ENCODE measurements at places on chromosomes 1 and 21.

DNA sequence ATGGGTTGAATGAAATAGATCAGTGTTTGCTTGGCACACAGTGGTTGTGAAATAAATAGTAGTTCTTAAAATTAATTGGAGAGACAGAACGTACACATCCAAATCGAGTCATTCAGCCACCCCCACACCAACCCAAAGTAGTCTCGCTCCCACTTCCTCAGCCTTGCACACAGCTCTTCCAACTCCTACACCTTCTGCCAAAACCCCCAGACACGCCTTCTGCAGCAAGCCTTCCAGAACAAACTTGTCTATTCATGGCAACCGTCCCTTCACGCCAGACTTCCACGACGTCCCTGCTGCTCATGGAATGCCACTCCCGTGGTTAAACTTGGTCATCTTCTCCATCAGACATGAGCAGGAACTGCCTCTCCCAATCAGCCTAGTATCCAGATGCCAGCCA lies 37.5 kb upstream of the RD3 start:
- no peak overlapping the region for H3K27ac ChIP-seq
- no peak for DNase-seq
- no peaks in the 10 kb centered on the region for H3K36me3 ChIP-seq
- peaks cover 6% of the 10 kb centered on the region for H3K4me1 ChIP-seq

DNA sequence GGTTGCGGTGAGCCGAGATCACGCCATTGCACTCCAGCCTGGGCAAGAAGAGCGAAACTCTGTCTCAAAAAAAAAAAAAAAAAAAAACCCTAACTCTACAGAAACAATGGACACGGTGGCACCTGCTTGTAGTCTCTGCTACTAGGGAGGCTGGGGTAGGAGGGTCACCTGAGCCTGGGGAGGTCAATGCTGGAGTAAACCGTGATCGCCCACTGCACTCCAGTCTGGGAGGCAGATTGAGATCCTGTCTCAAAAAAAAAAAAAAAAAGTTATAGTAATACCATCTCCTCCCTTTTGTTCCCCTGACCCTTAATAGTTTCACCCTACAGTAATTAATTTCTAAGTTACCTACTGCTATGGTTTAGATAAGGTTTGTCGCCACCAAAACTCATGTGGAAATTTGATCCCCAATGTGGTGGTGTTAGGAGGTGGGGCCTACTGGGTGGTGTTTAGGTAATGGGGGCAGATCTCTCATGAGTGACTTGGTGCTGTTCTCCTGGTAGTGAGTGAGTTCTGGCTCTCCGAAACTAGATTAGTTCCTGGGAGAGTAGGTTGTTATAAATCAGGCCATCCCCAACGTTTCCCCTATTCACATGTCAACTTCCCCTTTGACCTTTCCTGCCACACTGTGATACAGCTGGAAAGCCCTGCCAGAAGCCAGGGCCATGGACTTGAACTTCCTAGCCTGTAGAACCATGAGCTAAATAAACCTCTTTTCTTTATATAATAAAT lies 9.8 kb downstream of the FBXO42 start:
- DNase-seq: peak; percentile 22
- peak overlapping the region; percentile 60 for H3K27ac ChIP-seq
- peaks cover 22% of the 10 kb centered on the region for H3K36me3 ChIP-seq
- H3K4me3 ChIP-seq: no peak overlapping the region
- H3K4me1 ChIP-seq: peaks cover 4% of the 10 kb centered on the region

GRCh38 chr1:94418664-94419655 lies 771 bp downstream of the ABCD3 start:
- no peak for DNase-seq
- H3K4me1 ChIP-seq: peaks cover 24% of the 10 kb centered on the region
- no peaks in the 10 kb centered on the region for H3K36me3 ChIP-seq
- H3K4me3 ChIP-seq: peak overlapping the region; percentile 81
- no peaks in the 10 kb centered on the region for H3K27me3 ChIP-seq
- H3K27ac ChIP-seq: peak overlapping the region; percentile 87

- no peak overlapping the region for H3K4me3 ChIP-seq
- H3K27me3 ChIP-seq: no peaks in the 10 kb centered on the region
- no peak for DNase-seq
- H3K36me3 ChIP-seq: peaks cover 51% of the 10 kb centered on the region
- H3K27ac ChIP-seq: no peak overlapping the region
Observed at GRCh38 chr1:97787231-97787630, 133.6 kb downstream of the DPYD start.

- no peaks in the 10 kb centered on the region for H3K4me1 ChIP-seq
- no peak overlapping the region for H3K4me3 ChIP-seq
- H3K27me3 ChIP-seq: no peaks in the 10 kb centered on the region
- DNase-seq: no peak
Observed at GRCh38 chr1:236997882-236998281, 6.4 kb downstream of the MT1HL1 start.

DNA sequence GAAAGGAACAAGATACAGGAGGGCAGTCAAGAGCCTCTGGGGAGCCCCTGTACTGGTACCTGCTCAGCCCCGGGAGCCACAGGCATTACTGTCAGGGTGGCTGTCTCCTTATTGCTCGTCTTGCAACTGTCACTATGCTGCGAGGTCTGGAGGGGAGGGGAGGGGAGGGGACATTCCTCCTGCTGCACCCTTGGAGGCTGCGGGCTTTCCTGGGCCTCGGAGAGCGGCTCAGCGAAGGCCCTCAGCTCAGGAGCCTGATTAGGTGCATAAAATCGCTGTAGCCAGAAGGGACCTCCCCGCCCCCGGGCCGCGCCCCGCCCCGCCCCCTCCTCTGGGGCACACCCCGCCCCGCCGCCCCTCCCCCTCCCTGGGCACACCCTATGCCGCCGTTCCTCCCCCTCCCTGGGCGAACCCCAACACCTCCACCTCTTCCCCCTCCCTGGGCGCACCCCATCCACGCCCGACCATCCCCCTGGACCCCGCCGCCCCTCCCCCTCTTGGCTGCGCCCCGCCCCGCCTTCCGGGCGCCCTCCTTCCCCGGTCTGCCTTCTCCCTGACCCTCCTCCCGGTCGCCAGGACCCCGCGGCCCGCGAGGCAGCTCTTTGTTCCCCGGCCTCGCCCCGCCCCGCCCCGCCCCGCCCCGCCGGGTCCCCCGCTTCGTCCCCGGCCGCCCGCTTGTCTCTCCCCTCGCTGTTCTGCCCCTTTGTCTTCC lies 35.5 kb downstream of the CACHD1 start:
- H3K4me1 ChIP-seq: peaks cover 10% of the 10 kb centered on the region
- peak overlapping the region; percentile 71 for H3K4me3 ChIP-seq
- no peaks in the 10 kb centered on the region for H3K36me3 ChIP-seq
- H3K27ac ChIP-seq: no peak overlapping the region

GRCh38 chr21:14785679-14786078 lies 239.6 kb upstream of the SAMSN1 start:
- H3K4me3 ChIP-seq: no peak overlapping the region
- no peak for DNase-seq
- H3K36me3 ChIP-seq: no peaks in the 10 kb centered on the region
- H3K27ac ChIP-seq: no peak overlapping the region
- no peaks in the 10 kb centered on the region for H3K4me1 ChIP-seq
- H3K27me3 ChIP-seq: no peaks in the 10 kb centered on the region

GRCh38 chr1:153842006-153842471 lies 66.8 kb downstream of the SLC27A3 start:
- no peak overlapping the region for H3K27ac ChIP-seq
- H3K4me1 ChIP-seq: peaks cover 4% of the 10 kb centered on the region
- no peak for DNase-seq
- no peaks in the 10 kb centered on the region for H3K27me3 ChIP-seq

- no peaks in the 10 kb centered on the region for H3K36me3 ChIP-seq
- H3K27ac ChIP-seq: no peak overlapping the region
- no peaks in the 10 kb centered on the region for H3K27me3 ChIP-seq
- H3K4me3 ChIP-seq: no peak overlapping the region
Observed at GRCh38 chr21:45750936-45751335, 107.4 kb downstream of the PCBP3 start.

DNA sequence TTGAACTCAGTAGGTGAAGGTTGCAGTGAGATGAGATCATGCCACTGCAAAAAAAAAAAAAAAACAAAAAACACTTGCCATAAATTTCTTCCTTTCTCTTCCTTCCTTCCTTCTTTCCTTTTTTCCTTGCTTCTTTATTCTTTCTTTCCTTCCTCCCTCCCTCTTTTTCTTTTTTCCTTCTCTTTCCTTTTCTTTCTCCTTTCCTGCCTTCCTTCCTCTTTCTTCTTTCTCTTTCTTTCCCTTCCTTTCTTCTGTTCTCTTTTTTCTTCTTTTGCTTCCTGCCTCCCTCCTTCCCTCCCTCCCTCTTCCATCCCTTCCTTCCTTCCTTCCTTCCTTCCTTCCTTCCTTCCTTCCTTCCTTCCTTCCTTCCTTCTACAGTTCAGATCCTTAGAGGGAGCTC lies 71.2 kb downstream of the LYPLAL1 start:
- DNase-seq: no peak
- H3K27ac ChIP-seq: no peak overlapping the region
- no peaks in the 10 kb centered on the region for H3K27me3 ChIP-seq
- H3K4me1 ChIP-seq: no peaks in the 10 kb centered on the region

DNA sequence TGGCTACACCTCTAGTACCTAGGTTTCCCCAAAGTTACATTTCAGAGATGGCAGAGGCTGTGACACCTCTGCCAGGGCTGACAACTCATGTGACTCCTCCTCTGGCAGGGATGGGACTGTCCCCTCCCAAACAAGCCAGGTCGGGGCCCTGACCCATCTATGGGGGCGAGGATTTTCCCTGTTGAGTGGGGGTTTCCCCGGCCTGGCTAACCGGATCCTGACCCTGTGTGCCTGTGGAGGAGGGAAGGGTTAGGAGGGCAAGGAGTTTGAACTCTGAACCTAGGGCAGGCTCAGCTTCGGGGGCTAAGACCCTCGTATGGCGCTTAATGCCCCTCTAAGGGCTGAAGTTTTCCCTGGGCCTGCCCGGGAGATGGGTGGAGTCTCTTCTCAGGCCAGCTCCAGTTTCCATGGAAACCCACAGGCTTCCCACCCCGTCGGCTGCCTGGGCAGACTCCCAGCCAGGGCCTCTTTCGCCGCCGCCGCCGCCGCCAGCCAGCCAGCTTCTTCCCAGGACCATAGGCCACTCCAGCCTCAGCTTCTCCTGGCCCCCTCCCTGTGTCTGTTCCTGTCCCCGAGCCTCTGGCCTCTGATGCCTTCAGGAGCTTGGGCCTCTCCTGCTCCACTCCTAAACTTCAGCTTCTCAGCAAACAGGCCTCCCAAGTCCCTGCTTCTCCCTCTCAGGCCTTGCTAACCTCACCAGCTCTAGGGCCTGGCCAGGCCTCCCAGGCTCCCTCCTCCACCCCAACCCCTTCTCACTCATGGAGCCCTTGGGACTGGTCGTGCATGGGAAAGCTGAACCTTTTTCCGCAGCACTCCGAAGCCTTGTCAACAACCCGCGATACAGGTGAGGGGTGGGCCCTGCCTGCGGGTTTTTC lies at the start of gene BTBD19:
Gene BTBD19, plus strand, starts transcription at position 461 of the 875 bp plus-strand sequence. Its CDS starts 298 bp downstream, at position 759.
- peak; percentile 40 for DNase-seq
- peak within 1 kb of the TSS; percentile 34 for H3K4me3 ChIP-seq
- peak within 1 kb of the TSS; percentile 100 for H3K27ac ChIP-seq
- no peaks in the 10 kb centered on the region for H3K27me3 ChIP-seq
- H3K36me3 ChIP-seq: peaks cover 33% of the 10 kb centered on the region
- peaks cover 78% of the 10 kb centered on the region for H3K4me1 ChIP-seq
